ENCODE measurements at places on chromosomes 12 and 14.
A peak's percentile ranks its signal among the peaks of the same experiment; 100 is the strongest.

- no peak for DNase-seq
- H3K27ac ChIP-seq, result no peak overlapping the region
- no peaks in the 10 kb centered on the region for H3K4me1 ChIP-seq
- H3K4me3 ChIP-seq, result no peak overlapping the region
- H3K27me3 ChIP-seq, result no peaks in the 10 kb centered on the region
Measured at GRCh38 chr12:123966596-123966995, 6.0 kb downstream of the CCDC92 start.

DNA sequence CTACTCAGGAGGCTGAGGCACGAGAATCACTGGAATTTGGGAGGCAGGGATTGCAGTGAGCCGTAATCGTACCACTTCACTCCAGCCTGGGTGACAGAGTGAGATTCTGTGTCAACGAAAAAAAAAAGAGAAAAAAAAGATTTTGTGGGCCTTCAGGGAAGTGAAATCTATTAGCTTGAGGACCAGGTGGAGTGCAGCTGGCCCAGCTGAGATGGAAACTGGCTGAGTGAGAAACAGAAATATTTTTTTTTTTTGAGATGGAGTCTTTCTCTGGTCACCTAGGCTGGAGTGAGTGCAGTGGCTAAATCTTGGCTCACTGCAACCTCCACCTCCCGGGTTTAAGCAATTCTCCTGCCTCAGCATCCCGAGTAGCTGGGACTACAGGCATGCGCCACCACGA, 2.3 kb upstream of the CLEC4C start:
- H3K36me3 ChIP-seq, result no peaks in the 10 kb centered on the region
- H3K27me3 ChIP-seq, result no peaks in the 10 kb centered on the region
- H3K4me3 ChIP-seq, result no peak overlapping the region

GRCh38 chr12:113980537-113981337, 14.6 kb upstream of the RBM19 start:
- H3K27ac ChIP-seq, result no peak overlapping the region
- H3K4me3 ChIP-seq, result no peak overlapping the region
- H3K27me3 ChIP-seq, result no peaks in the 10 kb centered on the region
- H3K4me1 ChIP-seq, result no peaks in the 10 kb centered on the region

GRCh38 chr12:82694970-82695369, 8.3 kb downstream of the TMTC2 start:
- H3K4me1 ChIP-seq, result no peaks in the 10 kb centered on the region
- no peaks in the 10 kb centered on the region for H3K36me3 ChIP-seq
- no peak overlapping the region for H3K4me3 ChIP-seq
- no peaks in the 10 kb centered on the region for H3K27me3 ChIP-seq
- no peak overlapping the region for H3K27ac ChIP-seq
- no peak for DNase-seq

DNA sequence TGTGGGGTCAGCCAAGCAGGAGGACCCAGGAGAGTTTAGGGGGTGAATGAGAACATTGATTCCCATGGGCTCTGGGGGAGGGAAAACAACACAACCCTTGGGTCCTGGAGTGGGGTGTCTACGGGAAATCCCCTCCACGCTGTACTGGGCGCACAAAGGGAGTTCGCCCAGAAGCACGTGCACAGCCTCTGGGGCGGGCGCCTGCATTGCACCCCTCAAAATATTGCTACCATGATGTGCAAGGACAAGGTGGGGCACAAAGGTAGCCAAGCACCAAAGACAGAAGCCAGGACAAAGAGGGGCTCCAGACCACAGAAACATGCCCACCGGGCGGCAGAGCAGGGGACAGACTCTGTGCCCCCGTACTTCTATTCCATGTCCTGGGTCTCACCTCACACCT, 74.9 kb upstream of the EIF5 start:
- H3K27ac ChIP-seq, result no peak overlapping the region
- DNase-seq, result no peak
- no peaks in the 10 kb centered on the region for H3K36me3 ChIP-seq
- H3K27me3 ChIP-seq, result no peaks in the 10 kb centered on the region

DNA sequence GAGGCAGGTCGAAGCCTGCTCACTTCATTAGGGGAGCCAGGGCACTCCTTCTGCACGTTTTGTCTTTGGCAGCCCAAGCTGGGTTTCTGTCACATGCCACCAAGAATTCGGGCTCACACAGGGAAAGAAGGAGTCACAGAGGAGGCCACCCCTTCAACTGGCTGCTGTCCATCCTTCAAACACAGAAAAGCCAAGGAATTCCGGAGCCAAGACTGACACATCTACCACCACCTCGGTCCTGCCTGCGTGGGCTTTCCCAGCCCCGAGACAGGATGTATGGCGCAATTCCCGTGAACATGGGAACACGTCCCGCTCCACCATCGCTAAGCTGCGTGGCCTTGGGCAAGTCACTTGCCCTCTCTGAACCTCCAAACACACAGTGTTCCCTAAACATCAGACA, 70.4 kb downstream of the NCOR2 start:
- H3K4me3 ChIP-seq, result no peak overlapping the region
- no peaks in the 10 kb centered on the region for H3K36me3 ChIP-seq
- H3K27ac ChIP-seq, result peak overlapping the region; percentile 11

DNA sequence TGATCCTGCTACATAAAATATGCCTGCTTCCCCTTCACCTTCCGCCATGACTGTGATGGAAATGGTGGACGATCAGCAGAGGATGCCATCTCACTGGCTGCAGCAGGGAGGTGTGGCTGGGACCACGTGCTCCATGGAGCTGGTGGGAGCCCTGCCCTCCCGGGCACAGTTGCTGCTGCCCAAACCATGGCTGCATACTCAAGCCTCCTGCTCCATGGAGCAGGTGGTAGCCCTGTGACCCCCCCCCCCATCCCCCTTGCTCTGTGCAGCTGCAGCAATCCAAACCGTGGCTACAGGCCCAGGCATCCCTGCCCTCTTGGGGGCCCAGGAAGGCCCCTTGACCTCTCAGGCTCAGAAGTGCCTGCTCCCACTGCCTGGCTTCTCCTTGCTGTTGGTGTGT, 597.5 kb upstream of the LMO3 start:
- H3K4me3 ChIP-seq, result no peak overlapping the region
- H3K36me3 ChIP-seq, result no peaks in the 10 kb centered on the region
- no peak overlapping the region for H3K27ac ChIP-seq
- no peaks in the 10 kb centered on the region for H3K4me1 ChIP-seq
- no peak for DNase-seq

- no peaks in the 10 kb centered on the region for H3K27me3 ChIP-seq
- no peak for DNase-seq
- no peaks in the 10 kb centered on the region for H3K4me1 ChIP-seq
- H3K4me3 ChIP-seq, result no peak overlapping the region
- H3K27ac ChIP-seq, result no peak overlapping the region
Measured at GRCh38 chr12:15800278-15800677, 11.1 kb upstream of the EPS8 start.
